ENCODE measurements at places on chromosomes 7 and 10. TPM values are rescaled to one million over a fixed set of nuclear protein-coding genes. Genes with fewer than 3 reads are reported as not detected.

The BEND7 gene
- polyA plus RNA-seq = 1.1 TPM

The LAMB1 gene
- polyA plus RNA-seq = 27.5 TPM

The TAS2R60 gene
- not detected for polyA plus RNA-seq

The FAM180A gene
- 1.3 TPM for polyA plus RNA-seq

The PAPOLB gene
- 0.02 TPM for polyA plus RNA-seq

The IDI2 gene
- polyA plus RNA-seq = not detected

The ZNF117 gene
- 13.9 TPM for polyA plus RNA-seq

The GJD4 gene
- polyA plus RNA-seq = not detected

The HABP2 gene
- polyA plus RNA-seq = not detected

The GRID2IP gene
- 0.39 TPM for polyA plus RNA-seq

The SLC39A12 gene
- polyA plus RNA-seq = 0.01 TPM

The UCMA gene
- not detected for polyA plus RNA-seq

The SH2D4B gene
- 0.02 TPM for polyA plus RNA-seq

The MOGAT3 gene
- not detected for polyA plus RNA-seq

The NAT16 gene
- polyA plus RNA-seq = not detected

The ELN gene
- polyA plus RNA-seq = 12.6 TPM

The PKD1L1 gene
- polyA plus RNA-seq = 0.25 TPM

The SNCG gene
- polyA plus RNA-seq = 74.0 TPM

The ATRNL1 gene
- polyA plus RNA-seq = 0.20 TPM

The GPR26 gene
- not detected for polyA plus RNA-seq

The CALML5 gene
- polyA plus RNA-seq = 185 TPM

The CFAP69 gene
- polyA plus RNA-seq = 1.4 TPM

The JCAD gene
- polyA plus RNA-seq = 2.7 TPM

The GATA3 gene
- polyA plus RNA-seq = 0.45 TPM

The RELN gene
- polyA plus RNA-seq = 0.65 TPM

The NEBL gene
- polyA plus RNA-seq = 13.3 TPM

The ICA1 gene
- polyA plus RNA-seq = 10.7 TPM

The SYT15B gene
- polyA plus RNA-seq = 0.67 TPM

The CDC14C gene
- polyA plus RNA-seq = not detected

The SLC26A5 gene
- 0.01 TPM for polyA plus RNA-seq

The SPDYE6 gene
- 0.22 TPM for polyA plus RNA-seq

The MINDY4 gene
- 1.3 TPM for polyA plus RNA-seq

The RTKN2 gene
- 7.8 TPM for polyA plus RNA-seq

The KLF14 gene
- polyA plus RNA-seq = not detected

The IL6 gene
- polyA plus RNA-seq = 0.22 TPM

The CREB5 gene
- 0.67 TPM for polyA plus RNA-seq

All from esophagus (tissue), 2 donors.